Stimulated activated CD4-positive, alpha-beta T cell treated with anti-CD3 and anti-CD28 coated beads, Interleukin-1b, Interleukin-23, amount 100 ng/mL, for 1 hour (primary cell): ENCODE measurements at places on chromosomes 12 and 14.

DNA sequence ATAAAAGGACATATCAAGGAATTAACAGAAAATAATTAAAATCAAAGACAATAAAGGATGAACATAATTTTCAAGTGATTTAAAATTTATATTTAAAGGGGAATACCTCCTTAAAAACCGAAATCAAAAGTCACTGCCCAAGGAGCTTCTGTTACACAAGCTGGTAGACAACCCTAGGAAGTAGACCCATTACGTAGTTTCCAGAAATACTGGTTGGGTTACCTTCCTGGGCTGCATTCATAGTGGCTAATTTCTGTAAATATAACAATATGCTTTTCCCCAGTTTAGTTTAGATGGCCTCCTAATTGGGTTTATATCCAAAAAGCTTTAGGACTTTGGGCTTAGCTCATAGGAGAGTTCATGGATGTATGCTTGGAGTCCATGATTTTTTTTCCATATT, 2.1 kb upstream of the EDDM3A start:
- DNase-seq = no peak

GRCh38 chr14:21626491-21627230, 8.1 kb downstream of the OR10G2 start:
- no peak for DNase-seq

GRCh38 chr12:86015026-86015425, 140.9 kb downstream of the NTS start:
- DNase-seq = no peak

DNA sequence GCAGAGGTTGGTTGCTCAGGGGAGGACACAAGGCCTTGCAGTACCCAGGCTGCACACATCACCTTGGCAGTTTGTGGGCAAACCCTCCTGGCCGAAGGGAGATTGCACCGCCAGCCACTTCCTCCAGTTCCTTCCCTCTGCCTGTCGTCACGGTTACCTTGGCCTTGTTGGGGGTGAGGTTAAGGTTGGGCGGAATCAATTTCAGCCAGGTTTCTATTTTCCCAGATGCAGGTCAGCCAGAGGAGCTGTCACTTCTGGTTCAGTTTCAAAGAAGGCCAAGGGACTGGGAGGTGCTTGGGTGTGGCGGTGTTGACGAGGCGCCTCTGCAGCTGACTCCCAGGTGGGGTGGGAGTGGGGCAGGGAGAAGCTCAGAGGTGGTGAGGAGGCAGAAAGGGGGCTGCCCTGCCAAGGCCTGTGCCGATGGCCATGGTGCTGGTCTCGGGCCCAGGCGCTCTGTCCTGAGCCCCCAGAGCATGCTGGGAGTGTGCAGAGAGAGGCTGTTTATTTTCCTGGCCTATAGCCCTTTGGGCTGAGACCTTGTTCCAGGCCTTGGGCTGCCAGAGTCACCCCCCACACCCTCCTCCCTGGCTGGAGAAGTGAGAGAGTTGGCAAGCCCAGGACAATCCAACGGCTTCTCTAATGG, 31.4 kb downstream of the JDP2 start:
- DNase-seq = no peak

DNA sequence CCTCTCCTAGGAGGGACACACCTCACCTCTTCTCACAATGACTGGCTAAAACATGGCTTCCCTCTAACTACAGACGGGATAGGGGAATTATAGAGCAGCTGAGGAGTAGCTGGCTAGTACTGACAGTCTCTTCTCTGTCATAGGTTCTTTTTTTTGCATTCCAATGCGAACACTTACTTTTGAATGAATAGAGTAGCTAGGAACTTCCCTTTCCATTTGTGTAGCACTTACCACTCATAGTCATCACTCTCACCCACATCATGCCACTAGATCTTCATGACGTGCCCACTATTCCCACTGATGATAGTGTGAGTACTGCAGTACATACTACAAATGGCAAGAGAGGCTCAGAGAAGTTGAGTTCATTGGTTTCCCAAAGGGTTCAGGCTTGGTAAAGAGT, 143.9 kb upstream of the HIF1A start:
- DNase-seq = no peak
